ENCODE measurements at places on chromosomes 7 and 10.

GRCh38 chr7:29090836-29091601 is 55.3 kb downstream of the CPVL start:
- DNase-seq = no peak

DNA sequence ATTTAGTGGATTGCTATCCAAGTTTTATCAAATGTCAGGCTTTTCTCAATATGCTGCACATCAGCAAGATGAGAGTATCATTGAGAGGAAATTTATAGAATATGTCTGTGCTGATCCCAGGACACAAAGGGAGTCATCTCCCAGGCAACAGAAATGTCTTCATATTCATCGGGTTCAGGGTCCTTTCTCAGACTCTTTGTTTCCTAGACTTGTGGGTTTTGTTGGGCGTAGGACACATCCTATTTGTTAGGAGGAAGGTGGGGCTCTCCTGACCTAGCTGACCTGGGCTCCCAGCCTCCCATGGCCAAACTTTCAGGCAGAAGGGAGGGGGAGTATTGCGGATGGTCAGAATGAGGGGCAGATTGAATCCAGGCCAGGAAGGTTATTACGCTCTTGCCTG is 22.9 kb upstream of the NPS start:
- DNase-seq = no peak

DNA sequence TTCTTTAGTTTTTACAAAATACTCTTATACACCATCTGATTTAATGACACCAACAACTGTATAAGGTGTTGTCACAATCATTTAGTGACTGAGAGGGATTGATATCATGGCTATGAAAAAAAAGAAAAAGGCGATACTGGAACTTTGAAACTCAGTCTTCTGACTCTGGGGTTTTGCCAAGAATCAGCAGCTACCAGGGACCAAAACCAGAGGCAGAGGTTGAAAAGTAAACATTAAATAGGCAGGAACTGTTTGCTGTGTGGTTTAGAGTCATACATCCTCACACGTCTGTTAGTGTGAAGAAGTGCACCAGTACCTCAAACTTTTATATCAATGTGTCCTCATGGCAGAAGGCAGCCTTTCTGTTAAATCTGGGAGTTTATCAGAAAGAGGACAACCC is 19.9 kb upstream of the GGCT start:
- no peak for DNase-seq

GRCh38 chr7:92735707-92736106 is 100.7 kb downstream of the CDK6 start:
- no peak for DNase-seq

- DNase-seq = peak; percentile 24
These were observed 4.4 kb downstream of the ZMIZ1 start for GRCh38 chr10:79072994-79073645.

GRCh38 chr7:44395067-44395466 is 69.7 kb upstream of the CAMK2B start:
- no peak for DNase-seq

DNA sequence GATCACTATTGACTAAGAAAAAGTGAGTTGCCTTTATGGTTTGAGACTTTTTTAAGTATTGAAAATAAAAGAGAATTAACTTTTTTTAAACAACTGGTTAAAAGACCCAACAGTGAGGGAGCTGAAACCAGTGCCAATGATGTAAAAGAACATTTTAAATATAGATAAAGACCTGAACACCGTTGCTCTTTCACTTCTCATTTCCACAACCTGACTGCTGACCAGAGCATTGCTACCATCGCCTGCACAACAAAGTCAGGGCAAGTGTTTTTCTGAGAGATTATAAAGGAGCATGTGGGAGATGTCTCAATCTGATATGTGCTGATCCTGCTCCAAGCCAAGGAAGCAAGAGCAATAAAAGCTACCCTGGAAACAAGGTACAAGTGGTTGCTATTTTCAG is 34.7 kb downstream of the IMMP2L start:
- DNase-seq = no peak

- DNase-seq = no peak
These were observed 12.7 kb upstream of the BNIP3 start for GRCh38 chr10:131994435-131994834.

GRCh38 chr7:88661921-88662320 is 97.6 kb upstream of the ZNF804B start:
- no peak for DNase-seq

DNA sequence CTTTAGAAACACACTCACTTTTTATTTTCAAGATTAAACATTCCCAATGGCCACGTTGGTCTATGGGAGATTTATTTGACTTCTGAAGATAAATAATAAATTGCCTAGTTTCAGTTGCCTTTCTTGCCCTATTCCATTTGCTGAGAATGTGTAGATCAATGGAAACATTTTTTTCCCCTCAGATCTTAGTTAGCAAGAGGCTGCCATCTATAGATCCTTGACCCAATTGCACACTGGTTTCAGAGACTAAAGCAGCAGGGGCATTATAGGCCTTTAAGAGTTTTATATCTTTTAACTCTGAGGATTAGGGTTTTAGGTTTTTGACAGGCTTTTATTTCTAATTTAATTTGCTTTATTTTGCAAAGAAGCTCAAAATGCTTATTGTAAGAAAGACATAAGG is 163.2 kb upstream of the GPR26 start:
- peak; percentile 31 for DNase-seq

GRCh38 chr7:106248600-106248999 is 36.2 kb downstream of the NAMPT start:
- no peak for DNase-seq

GRCh38 chr7:71364551-71364950 is 232.6 kb downstream of the GALNT17 start:
- no peak for DNase-seq

GRCh38 chr7:1444214-1444924 is 14.9 kb downstream of the MICALL2 start:
- no peak for DNase-seq

- no peak for DNase-seq
These were observed 844.3 kb downstream of the CNTNAP2 start for GRCh38 chr7:146960773-146961391.

DNA sequence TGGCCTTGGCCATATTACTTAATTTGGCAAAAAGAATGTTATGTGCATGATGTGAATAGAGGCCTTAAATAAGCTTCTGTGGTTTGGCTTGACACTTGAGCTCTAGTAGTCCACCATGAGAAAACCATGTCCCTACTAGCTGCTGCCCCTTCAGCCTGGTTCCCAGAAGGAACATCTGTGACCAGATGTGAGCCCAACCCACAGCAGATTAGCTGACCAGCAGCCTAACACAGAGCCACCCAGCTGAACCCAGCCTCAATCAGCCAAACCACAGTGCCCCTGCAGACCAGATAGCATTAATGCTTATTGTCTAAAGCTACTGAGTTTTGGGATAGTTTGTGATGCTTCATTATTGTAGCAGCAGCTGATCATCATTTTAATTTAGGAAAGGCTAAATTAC is 16.6 kb downstream of the JAZF1 start:
- no peak for DNase-seq

GRCh38 chr10:59970396-59971368 is 64.3 kb upstream of the CCDC6 start:
- DNase-seq = peak; percentile 25

- peak; percentile 25 for DNase-seq
These were observed 28.1 kb upstream of the HERPUD2 start for GRCh38 chr7:35723011-35723410.

DNA sequence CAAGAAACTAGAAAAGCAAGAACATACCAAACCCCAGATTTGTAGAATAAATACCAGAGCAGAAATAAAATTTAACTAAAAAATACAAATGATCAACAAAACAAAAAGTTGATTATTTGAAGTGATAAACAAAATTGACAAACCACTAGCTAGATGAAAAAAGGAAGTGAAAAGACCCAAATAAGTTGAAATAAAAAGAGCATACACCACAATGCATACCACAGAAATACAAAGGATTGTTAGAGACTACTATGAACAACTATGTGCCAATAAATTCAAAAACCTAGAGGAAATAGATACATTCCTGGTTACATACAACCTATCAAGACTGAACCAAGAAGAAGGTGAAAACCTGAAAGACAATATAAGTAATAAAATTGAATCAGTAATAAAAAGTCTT is 333.4 kb downstream of the SH2D4B start:
- DNase-seq = no peak

GRCh38 chr7:157272351-157273207 is 64.2 kb upstream of the DNAJB6 start:
- DNase-seq = no peak

GRCh38 chr7:69309601-69310000 is 288.7 kb upstream of the AUTS2 start:
- peak; percentile 2 for DNase-seq

DNA sequence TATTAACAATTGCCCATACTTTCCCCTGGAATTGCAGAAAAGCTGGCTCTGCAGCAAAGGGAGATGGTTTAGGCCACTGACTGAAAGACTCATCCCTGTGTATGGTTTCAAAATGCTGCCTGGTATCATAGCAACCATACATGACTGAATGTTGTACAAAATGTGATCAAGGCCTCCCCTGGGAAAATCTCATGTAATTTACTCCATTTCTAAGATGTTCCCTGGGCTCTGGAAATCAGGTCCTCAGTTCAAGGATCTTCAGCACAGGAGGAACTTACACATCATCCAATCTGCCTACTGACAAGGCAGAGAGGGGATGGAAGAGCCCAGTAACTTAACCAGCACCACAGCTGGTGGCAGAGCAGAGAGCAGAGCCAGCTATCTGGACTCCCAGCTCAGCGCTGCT is 111.8 kb downstream of the JAZF1 start:
- no peak for DNase-seq

GRCh38 chr10:29746080-29746797 is 111.5 kb upstream of the SVIL start:
- DNase-seq = no peak

DNA sequence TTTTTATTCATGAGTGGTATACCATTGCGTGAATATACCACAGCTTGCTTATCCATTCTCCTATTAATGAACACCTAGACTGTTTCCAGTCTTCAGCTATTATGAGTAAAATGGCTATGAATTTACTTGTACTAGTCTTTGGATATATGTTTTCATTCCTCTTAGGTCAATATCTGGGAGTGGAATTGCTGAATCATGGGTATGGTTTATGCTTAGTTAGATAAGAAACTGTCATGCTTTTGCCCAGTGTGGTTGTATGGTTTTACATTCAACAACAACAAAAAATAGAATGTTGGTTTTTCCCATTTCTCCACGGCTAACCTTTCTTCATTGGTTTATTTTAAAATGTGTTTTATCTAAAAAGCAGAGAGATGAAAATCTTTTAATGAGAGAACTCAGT is 308.3 kb downstream of the PHF14 start:
- DNase-seq = no peak

Data from suppressor macrophage (primary cell).